ENCODE measurements at places on chromosomes 13 and 19.

DNA sequence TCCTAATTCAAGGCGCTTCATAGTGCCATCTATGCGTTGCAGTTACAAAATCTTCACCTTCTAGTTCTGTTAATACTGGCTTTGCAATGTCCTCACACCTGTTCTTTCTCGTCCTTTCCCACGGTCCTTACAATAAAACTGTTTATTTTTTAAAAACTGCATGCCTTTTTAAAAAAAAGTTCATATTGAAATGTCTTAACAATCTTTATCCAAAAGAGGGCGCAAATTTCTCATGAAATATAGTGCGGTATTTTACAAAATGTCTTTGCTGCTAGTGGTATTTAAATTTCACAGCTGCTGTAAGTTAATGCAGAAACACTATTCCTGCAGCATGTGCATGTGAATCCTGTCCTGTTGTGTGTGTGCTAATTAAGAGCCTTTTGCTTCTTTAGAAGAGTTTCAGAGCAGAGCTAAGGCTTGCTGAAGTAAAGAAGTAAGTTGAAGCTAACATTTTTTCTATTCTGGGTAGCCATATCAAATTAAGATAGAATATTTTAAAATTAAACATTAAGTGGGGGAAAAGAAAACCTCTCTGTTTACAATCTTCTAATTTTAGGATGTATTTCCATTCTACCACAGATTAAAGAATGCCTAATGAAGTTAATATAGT lies 15.8 kb upstream of the CLDN10 start:
- DNase-seq: no peak

- no peak for DNase-seq
These were observed 4.2 kb downstream of the FIZ1 start for GRCh38 chr19:55594996-55595545.

DNA sequence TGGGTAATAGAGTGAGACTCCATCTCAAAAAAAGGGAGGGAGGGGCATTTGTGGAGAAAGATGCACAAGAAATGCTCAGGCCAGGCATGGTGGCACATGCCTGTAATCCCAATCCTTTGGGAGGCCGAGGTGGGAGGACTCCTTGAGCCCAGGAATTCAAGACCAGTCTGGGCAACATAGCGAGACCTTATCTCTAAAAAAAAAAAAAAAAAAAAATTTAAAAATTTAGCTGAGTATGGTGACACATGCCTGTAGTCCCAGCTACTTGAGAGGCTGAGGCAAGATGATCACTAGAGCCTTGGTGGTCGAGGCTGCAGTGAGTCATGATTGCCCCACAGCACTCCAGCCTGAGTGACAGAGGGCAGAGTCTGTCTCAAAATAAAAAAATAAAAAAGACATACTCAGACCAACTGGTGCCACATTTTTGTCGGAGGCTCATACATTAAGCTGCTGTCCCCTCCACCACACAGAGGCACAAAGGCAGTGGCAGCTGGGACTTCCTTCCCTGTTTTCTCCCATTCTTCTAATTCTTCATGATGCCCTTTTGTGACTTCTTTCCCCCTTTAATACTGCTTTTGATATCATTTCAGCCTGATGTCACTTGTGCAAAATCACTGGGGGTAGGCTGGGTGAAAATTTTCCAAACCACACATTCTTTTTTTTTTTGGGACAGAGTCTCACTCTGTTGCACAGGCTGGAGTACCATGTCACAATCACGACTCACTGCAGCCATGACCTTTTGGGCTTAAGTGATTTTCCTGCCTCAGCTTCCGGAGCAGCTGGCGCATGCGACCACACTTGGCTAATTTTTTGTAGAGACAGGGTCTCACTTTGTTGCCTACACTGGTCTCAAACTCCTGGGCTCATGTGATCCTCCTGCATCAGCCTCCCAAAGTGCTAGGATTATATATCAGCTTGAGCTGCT lies 26.8 kb upstream of the CXCL17 start:
- DNase-seq: no peak

DNA sequence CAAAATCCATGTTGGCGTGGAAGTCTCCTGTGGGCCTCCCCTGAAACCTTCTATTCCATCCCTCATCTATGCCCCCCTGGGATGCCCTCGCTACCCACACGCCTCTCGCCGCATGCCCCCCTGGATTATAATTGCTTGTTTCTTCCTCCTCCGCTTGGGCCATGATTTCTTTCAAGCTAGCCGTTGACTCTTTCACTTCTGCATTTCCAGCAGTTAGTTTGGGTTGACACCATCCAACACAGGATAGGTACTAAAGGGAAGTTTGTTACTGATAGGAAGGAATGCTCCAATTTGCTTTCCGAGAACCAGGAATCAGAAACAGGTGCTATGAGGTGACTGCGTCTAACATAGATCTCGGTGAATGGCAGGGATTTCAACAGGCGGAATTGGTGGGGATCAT lies 7.7 kb upstream of the SLC25A15 start:
- DNase-seq: no peak

- no peak for DNase-seq
These were observed 9.0 kb downstream of the RNASEH2B start for GRCh38 chr13:50918567-50918966.

- DNase-seq: no peak
These were observed 6.9 kb downstream of the DCLK1 start for GRCh38 chr13:36124236-36124822.

DNA sequence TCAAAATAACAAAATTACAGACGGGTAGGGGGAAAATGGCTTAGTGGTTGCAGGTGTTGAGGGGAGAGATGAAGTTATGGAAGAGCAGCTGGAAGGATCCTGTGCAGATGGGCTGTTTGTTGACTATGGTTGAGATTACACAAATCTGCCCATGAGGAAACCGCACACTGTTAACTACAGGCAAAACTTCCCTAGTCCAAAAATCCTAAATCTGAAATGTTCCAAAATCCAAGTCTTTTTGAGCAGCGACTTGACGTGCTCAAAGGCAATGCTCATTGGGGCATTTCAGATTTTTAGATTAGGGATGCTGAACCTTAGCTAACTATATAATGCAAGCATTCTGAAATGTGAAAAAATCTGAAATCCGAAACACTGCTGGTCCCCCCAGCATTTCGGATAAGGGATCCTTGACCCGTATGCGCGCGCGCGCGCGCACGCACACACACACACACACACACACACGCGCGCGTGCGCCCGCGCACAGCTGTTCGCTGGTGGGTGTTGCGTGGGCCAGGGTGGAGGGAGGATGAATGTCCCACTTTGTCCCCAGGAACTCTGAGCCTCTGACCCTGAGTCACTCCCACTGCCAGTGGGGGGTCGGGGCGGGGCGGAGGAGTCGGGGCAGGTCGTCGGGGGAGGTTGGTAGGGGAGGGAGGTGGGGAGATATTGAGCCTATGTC lies 6.8 kb downstream of the F2RL3 start:
- DNase-seq: no peak

- no peak for DNase-seq
These were observed 13.8 kb upstream of the PTPRS start for GRCh38 chr19:5354403-5354802.

GRCh38 chr19:3977242-3978143 lies 6.6 kb upstream of the DAPK3 start:
- DNase-seq: no peak

DNA sequence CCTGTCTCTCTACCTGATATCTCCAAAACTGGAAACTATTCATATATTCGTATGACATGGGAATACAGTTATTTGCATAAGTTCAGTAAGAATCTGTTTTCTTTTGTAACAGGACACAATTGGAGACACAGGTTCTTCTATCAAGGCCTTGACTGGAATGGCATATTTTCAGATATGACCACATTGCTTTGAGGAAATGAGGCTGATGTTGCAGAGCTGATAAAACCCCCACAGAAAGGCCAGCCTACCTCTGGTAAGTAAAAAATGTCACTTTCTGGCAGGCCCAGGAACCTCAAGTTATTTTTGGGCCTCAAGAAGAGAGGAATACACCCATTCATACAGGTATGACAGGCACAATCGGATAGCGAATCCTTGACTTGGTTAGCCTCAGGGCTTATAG lies 29.5 kb upstream of the KBTBD6 start:
- no peak for DNase-seq

- DNase-seq: no peak
These were observed 749 bp upstream of the PAN3 start for GRCh38 chr13:28137596-28137995.

- DNase-seq: no peak
These were observed 25.0 kb downstream of the GRIN2D start for GRCh38 chr19:48418317-48419064.

- no peak for DNase-seq
These were observed 9.7 kb upstream of the RASA3 start for GRCh38 chr13:114142137-114142550.

GRCh38 chr13:89518289-89519077 lies 1829.0 kb upstream of the MIR17HG start:
- no peak for DNase-seq

- no peak for DNase-seq
These were observed 34.1 kb downstream of the SUGP2 start for GRCh38 chr19:18999016-18999758.

- no peak for DNase-seq
These were observed 2.8 kb upstream of the ZNF181 start for GRCh38 chr19:34731019-34731829.

- no peak for DNase-seq
These were observed 71.5 kb downstream of the GGACT start for GRCh38 chr13:100517135-100517534.

GRCh38 chr13:40780822-40781401 lies 8.5 kb upstream of the SLC25A15 start:
- DNase-seq: no peak

- DNase-seq: no peak
These were observed 27.9 kb downstream of the COL4A2 start for GRCh38 chr13:110334841-110335490.
